Activated naive CD8-positive, alpha-beta T cell treated with anti-CD3 and anti-CD28 coated beads for 36 hours (primary cell): ENCODE measurements at places on chromosomes 4 and X.

DNA sequence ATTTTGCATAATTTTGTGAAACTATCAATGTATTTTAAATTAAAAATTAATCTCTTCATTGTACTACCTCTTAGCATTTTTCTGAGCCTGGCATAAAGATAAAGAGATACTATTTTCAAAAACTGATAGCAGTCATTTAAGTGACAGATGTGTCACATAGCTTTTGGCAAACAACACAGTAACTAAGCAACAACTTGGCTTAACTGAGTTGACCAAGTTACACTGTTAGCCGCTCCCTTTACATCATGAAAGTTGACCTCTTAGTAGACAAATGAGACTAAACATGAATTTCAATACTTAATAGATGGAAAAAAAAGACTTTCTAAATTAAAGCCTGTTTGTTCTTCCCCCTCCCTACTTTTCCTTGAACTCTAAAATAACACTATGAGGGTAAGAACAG, 62.0 kb downstream of the ATP8A1 start:
- H3K4me3 ChIP-seq: no peak overlapping the region
- peaks cover 4% of the 10 kb centered on the region for H3K4me1 ChIP-seq
- no peak overlapping the region for H3K27ac ChIP-seq
- DNase-seq: no peak
- H3K36me3 ChIP-seq: peaks cover 5% of the 10 kb centered on the region

- H3K4me1 ChIP-seq: no peaks in the 10 kb centered on the region
- no peak overlapping the region for H3K4me3 ChIP-seq
- no peak overlapping the region for H3K27ac ChIP-seq
- no peak for DNase-seq
- H3K27me3 ChIP-seq: no peaks in the 10 kb centered on the region
- no peaks in the 10 kb centered on the region for H3K36me3 ChIP-seq
Measured at GRCh38 chr4:61771056-61771455, 570.9 kb downstream of the ADGRL3 start.

- H3K27ac ChIP-seq: no peak overlapping the region
- peaks cover 9% of the 10 kb centered on the region for H3K36me3 ChIP-seq
- H3K4me1 ChIP-seq: peaks cover 19% of the 10 kb centered on the region
- H3K27me3 ChIP-seq: no peaks in the 10 kb centered on the region
- H3K4me3 ChIP-seq: no peak overlapping the region
Measured at GRCh38 chr4:152385551-152385950, 150.3 kb downstream of the FBXW7 start.

- no peak for DNase-seq
- no peaks in the 10 kb centered on the region for H3K27me3 ChIP-seq
- H3K27ac ChIP-seq: peak overlapping the region; percentile 93
- no peak overlapping the region for H3K4me3 ChIP-seq
- peaks cover 19% of the 10 kb centered on the region for H3K4me1 ChIP-seq
Measured at GRCh38 chrX:125295337-125295736, 24.3 kb upstream of the TEX13C start.

GRCh38 chrX:109862433-109862832, 129.4 kb upstream of the ACSL4 start:
- H3K27me3 ChIP-seq: no peaks in the 10 kb centered on the region
- H3K4me3 ChIP-seq: no peak overlapping the region
- no peak overlapping the region for H3K27ac ChIP-seq
- no peak for DNase-seq
- H3K36me3 ChIP-seq: no peaks in the 10 kb centered on the region
